ENCODE measurements at places on chromosomes 6 and 20.

DNA sequence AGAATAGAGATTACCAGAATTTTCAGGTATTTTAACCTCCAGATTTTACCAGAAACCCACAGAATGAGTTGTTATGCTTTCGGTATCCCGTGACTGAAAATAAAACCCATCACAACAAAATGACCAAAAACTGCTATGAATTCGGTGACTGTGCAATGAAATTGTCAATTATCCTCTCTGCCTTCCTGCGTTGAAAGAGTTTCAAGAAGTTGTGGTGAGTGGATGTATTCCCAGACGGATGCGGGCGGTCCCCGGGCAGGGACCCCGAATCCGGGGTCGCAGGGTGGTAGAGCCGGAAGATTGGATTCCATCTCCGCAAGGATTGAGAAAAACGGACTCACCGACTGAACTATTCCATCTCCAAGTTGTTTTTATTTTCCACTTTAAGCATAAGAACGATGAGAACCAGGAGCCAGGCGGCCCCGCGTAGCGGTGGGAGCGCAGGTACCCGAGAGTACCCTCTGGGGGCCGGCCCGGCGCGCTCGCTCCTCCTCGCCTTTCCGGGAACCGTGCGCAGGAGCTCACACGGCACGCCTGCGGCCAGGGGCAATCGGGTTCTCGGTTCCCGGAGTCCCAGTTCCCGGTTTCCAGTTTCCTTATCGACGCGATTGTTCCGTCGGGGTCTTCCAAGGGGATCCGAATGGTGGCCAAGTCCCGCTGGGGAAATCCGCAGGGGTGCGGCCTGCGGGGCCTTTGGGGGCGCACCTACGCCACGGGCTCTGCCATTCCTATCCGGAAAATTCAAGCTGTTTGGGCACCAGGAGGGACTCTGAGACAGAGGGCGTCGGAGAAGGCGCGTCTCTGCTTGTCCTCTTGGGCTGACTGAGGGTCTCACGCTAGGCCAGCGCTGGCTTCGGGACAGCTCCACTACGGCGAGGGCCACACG, 104.9 kb upstream of the PRDM1 start:
- DNase-seq: peak; percentile 33

- peak; percentile 79 for DNase-seq
Measured at GRCh38 chr6:39865011-39865888, 69.0 kb downstream of the MOCS1 start.

DNA sequence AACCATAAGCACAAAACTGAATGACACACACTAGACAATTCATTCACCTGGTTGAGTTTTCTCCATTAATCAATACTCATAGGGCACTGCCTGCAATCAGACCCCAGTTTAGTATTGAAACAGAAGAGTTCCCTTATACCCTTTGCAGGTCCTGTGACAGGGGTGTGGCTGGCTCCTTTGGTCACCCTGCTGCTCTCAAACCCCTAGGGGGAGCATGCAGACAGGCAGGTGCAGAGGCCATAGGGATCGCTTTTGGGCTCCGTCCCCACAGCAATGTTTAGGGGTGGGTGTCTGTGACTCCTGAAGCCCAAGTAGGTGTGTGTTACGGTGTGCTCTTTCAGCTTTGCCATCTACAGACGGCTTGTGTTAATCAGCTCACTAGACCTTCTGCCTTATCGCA, 210.4 kb downstream of the CENPW start:
- no peak for DNase-seq

DNA sequence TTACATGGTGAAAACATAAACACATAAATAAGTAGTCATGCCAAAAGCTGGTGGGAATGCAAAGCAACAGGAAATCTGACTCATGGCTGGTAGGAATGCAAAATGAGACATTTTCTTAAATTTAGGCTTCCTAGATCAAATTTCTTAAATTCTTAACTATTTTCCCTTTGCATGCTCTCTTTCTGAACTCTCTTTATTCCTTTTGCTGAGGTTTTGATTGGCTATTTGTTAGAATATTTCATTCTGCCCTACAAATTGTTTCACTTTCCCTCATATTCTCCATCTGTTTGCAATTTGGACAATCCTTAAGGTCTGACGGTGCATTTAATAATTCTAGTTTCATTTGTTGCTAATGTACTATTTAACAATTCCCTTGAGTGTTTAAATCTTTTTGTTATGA, 437.5 kb upstream of the RGS17 start:
- DNase-seq: no peak

GRCh38 chr20:64041781-64042053, 5.7 kb downstream of the C20orf204 start:
- no peak for DNase-seq

- no peak for DNase-seq
Measured at GRCh38 chr6:158752613-158753012, 66.6 kb downstream of the EZR start.

DNA sequence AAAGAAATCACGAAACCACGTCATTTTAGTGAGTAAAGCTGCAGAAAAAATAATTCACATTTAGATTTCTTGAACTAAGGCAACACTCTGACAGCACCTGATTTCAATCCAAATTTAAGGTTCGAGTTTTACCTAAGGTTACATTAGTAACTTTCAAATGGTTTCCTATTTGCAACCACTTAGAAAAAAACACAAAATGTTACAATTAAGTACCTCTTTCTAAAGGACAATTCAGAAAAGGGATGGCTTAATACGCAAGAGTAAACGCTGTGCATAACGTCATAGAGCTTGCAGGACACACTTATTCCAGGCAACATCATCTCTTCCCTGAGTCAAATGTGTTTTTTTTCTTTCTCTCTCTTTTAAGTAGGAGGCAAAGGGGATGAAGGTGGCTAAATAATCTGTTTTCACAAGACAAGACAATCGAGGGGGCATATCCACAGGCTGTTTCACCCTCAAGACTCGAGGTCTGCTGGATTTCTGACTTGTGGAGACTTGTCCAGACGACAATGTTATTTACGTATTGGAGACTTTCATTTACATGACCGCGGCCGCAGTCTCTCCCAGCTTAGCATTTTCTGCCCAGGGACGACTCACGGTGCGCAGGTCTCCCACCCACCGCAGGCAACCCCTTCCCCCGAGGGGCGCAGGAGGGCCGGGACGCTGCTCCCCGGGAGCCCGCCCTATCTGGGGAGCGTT, 86.0 kb downstream of the SESN1 start:
- DNase-seq: peak; percentile 25

GRCh38 chr6:167997642-167998041, at the start of gene KIF25:
KIF25 (plus strand) TSS chr6:167997671; CDS start chr6:168029586, 31,915 bp downstream.
- no peak for DNase-seq

GRCh38 chr20:60101201-60101890, 143.1 kb downstream of the CDH26 start:
- DNase-seq: no peak

- no peak for DNase-seq
Measured at GRCh38 chr6:170012037-170012330, 260.6 kb downstream of the ERMARD start.

DNA sequence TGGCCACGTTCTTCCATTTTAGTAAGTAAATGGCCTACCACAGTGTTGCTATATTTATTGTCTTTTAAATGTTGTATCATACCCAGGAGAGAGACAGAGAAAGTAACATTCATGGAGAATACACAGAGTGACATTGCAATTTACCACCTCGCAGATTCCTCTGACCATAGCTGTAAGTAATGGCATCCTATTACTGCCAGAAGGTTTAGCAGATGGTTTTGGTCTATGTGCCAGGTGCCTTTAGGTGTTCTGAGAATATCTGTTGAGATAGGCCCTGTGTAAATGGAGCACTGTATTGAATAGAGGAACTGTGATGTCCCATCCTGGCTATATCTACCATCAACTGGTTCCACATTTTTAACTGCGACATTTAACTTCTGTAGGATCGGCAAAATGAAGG, 559.6 kb downstream of the KIF16B start:
- no peak for DNase-seq

DNA sequence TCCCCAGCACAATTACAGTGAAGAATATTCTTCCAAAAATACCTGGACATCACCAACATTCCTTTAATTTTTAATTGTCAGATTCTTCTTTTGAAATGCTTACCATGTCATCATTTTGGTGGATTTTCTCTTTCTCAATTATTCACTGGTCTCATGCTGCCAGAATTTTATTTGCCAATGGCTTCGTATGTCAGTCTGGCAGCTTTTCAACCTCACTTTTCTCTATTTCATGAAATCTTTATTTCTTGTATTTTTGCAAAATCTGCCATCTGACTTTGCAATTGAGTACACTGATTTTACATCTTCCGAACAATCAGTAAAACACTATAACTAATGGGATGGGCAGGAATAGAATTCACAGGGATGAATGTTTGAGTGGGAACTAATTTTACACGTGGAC, 84.1 kb downstream of the BTBD9 start:
- DNase-seq: no peak

DNA sequence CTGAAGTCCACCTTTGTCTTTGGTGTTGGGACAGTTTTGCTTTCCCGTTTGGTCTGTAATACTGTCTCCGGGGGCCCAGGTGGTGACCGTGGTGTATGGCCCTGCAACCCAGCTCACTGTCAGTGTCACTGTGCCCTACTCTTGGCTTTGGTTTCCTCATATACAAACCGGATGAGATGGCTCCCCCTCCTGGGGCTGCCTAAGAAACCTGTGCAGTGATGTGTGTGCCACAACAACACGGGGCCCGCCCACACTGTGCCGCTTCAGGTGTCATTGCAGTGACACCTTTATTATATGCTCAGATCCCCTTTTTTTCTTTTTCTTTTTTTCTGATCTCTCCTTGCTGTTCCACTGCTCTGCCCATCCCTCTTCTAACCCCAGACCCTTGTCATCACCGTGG, 73.9 kb downstream of the RAMACL start:
- DNase-seq: peak; percentile 19

GRCh38 chr6:142697001-142697335, 248.0 kb downstream of the HIVEP2 start:
- no peak for DNase-seq

DNA sequence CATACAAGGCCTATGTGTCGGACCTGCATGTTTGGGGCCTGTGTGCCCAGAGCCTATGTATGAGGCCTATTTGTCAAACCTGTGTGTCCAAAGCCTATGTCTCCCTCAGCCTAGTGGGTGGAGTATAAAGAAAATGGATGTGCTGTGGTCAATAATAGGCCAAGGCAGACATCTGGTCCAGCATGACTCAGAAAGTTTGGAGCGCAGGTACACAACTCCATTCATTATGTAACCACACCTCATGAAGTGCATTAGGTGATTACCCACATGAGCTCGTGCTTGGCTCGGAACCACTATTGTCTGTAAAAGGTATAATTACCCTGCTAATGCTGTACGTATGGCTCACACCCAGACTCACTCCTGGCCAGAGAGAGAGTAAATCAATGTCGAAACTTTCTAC, 302.4 kb upstream of the POU3F2 start:
- no peak for DNase-seq

DNA sequence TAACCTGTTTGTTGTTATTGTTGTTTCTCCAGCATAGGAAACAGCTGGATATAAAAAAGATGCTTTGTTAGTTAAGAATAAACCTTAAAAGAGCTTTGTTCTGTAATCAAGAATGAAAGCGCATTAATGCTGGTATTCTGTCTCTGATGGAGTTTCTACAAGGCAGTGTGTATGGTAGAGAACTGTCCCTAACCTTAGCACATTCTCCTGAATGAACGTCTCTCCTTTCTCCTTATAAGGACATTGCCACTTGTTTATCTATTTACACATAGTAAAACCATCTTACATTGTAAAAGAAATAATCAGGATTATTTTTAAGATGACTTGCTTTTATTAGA, 33.8 kb upstream of the LCA5 start:
- DNase-seq: no peak

GRCh38 chr6:14458669-14459266, 341.2 kb downstream of the CD83 start:
- DNase-seq: no peak

- no peak for DNase-seq
Measured at GRCh38 chr6:45376310-45377042, 1.3 kb downstream of the SUPT3H start.

GRCh38 chr6:5506149-5506548, 244.8 kb downstream of the FARS2 start:
- no peak for DNase-seq

DNA sequence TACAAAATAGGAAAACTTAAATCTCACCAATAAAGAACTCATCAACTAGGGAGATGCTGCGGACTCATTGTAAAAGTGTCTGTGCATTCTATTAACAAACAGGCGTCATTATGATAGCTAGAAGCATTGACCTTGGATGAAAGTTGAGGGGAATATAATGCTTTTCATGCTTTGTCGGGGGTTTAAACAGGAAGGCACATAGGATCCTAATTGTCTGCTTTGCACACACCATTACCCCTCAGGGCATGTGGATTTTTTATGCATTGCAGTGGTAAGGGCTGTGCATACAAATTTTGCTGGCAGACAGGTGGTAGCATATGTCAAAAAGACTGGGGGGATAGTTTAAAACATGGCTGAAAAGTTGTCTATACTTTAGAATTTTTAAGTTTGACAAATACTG, 447.9 kb upstream of the PLCB4 start:
- no peak for DNase-seq

DNA sequence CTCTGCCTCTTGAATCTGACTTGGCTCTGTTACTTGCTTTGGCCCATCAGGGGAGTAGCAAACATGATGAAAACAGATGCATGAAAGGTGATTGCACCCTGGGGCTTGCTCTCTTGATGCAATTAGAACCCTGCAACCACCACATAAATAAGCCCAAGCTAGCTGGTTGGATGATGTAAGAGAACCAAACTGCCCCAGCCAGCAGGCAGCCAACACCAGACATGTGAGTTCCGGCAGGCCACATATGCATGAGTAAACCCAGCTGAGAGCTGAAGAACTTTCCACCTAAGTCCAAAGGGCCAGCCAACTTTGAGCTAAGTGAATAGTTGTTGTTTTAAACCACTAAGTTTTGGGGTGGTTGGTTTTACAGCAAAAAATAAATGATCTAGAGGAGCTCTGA, 268.4 kb downstream of the FARS2 start:
- DNase-seq: no peak

GRCh38 chr6:12408752-12409151, 118.6 kb downstream of the EDN1 start:
- DNase-seq: no peak

DNA sequence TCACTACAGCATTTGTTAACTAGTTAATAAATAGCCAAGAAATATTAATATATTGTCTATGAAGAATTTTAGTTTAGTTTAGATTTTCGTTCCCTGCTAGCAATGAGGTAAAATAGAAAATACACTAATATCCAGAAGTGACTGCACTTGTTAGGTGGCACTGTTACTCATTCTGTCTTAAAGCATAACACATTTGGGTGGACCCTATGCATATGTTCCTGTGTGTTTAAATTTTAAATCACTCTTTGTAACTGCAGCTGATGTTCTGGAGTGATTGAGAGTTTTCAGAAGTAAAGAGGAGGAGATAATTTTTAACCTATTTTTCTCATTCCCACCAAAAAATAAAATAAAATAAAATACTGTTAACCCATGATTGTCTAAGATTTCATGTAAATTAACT, 73.9 kb upstream of the SOX4 start:
- no peak for DNase-seq

DNA sequence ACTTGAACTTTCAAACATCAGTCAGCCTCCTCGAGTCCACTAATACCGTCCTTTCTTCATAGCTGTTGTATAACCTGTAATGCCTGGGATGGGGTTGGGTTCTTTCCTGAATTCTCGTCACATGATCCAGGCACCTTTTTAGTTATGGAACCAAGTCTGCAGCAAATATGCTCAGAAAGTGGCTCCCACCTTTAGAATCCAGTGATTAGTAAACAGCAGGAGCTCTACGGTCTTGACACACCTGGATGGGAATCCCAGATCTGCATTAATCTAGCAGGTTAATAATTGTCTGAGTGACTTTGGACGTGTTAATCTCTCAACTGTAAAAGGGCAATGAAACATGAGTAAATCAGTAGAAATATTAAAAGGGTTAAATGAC, 729 bp upstream of the ZHX3 start:
- DNase-seq: no peak

- DNase-seq: no peak
Measured at GRCh38 chr6:168134560-168135201, 55.7 kb upstream of the FRMD1 start.

Measured in activated naive CD8-positive, alpha-beta T cell treated with anti-CD3 and anti-CD28 coated beads, Interleukin-2, amount 50 U/mL, for 24 hours (primary cell).